MCF 10A (cell line): ENCODE measurements at places on chromosomes 16 and 17.

DNA sequence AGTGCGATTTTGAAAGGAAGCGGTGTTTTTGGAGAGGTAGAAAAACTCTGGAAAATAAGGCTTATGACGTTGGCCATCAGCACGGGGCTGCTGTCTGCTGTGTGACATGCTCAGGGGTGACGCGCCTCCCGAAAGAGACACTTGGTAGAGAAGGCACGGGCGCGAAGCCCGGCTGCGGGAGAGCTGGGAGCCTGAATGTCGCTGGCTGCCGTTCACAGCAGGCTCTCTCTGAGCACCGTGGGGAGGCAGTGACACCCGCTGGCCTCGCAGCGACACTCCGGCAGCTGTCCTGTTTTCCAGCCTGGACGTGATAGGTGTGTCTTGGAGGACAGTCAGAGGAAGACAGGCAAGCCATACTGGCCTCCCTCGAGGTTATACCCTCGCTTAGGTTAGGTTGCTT is 759.1 kb upstream of the RBFOX1 start:
- no peak for DNase-seq

DNA sequence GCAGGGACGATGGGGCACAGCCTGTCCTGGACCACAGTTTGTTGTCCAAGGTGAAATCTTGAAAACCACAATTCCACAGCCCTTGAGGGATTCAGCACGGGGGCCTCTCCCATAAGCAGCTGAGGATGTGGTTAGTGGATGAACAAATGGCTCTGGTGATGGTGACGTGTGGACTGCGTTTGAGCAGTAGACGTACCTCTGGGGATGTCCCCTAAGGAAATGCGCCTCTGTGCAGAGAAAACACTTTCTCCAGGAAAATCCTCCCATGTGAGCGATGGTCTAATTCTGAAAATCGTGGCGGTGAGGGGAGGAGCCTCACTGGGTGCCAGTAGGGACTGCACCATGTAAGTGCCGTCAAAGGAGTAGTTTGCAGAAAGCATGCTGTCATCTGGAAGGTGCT is 2.7 kb upstream of the SEPTIN12 start:
- DNase-seq = no peak

DNA sequence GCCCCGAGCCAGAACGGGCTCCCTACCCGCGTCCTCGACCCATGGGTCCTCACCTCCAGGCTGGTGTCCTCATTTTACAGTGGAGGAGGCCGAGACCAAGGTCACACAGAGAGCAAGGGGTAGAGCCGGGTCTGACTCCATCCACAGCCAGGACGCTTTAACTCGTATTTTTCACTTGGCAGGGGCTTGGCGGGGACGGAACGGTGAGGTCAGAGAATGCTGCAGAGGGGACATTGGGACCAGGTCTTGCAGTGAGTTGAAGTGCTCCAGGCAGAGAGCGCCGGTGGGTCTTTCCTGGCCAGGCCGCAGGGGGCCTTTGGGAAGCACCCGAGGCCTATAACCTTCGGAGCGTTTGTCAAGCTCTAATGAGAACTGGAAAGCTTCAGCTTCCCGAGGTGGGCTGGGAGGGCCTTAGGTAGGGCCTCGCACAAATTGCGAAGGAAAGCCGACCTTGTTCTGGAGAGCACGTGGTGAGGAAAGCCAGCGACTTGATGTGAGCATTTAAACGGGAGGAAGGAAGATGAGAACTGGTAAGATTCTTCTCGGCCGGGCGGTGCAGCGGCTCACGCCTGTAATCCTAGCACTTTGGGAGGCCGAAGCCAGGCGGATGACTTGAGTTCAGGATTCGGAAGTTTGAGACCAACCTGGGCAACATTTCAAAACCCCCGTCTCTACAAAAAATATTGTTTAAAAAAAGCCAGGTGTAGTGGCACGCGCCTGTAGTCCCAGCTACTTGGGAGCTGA is 908 bp upstream of the CLUH start:
- no peak for DNase-seq

GRCh38 chr17:36824678-36825101 is 112.6 kb upstream of the LHX1 start:
- peak; percentile 31 for DNase-seq

GRCh38 chr16:72187551-72187950 is 15.6 kb upstream of the PMFBP1 start:
- no peak for DNase-seq

DNA sequence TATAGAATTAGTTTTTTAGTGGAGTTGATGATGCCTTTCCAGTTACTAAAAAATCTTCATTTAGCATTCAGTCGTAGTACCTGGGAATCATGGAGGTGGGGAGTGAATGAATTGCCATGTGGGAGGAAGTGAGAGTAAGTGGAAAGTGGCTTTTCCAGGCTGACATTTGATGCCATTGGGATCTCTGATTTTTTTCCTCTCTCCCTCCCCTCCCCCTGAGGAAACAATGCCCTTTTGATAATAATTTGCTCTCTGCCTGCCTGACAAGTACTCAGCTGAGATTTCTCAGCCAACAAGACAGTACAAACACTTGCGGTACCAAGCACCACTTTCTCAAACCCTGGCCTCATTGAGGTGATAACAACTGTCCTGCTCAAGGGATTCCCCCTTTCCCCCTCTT is 2.2 kb downstream of the UBE2Z start:
- no peak for DNase-seq

DNA sequence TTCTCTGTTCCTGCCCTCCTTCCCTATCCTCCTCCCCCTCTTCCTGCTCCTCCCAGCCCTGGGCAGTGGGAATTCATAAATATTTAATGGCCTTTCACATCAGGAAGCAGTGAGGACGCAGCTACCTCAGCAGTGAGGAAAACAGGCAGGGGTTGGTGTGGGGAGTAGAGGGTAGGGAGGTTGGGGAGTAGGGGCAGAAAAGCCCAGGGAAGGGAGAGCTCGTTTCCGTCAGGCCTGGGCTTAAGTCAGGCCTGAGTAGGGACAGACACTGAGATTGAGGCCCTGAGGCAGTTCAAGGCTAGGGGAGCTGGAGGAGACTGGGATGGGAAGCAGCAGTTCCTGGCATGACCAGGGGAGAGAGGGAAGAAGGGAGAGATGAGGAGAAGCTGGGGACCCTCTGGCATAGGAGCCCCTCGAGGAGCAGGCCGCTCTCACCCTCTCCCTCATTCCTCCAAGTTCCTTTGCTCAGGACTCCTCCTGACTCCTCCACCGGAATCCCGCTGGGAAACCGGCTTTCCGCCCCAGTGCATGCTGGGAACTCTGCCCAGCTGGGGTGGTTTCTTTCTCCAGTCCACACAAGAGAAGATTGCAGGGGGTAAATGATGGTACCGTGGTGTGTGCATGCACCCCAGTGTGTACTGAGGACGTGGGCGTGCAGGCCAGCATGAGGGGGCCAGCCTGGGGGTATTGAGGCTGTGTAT is 6.2 kb downstream of the SAMD14 start:
- no peak for DNase-seq

- DNase-seq = no peak
Observed at GRCh38 chr17:49821916-49822315, 26.0 kb downstream of the TAC4 start.

- DNase-seq = no peak
Observed at GRCh38 chr16:17015702-17016101, 455.1 kb downstream of the XYLT1 start.

DNA sequence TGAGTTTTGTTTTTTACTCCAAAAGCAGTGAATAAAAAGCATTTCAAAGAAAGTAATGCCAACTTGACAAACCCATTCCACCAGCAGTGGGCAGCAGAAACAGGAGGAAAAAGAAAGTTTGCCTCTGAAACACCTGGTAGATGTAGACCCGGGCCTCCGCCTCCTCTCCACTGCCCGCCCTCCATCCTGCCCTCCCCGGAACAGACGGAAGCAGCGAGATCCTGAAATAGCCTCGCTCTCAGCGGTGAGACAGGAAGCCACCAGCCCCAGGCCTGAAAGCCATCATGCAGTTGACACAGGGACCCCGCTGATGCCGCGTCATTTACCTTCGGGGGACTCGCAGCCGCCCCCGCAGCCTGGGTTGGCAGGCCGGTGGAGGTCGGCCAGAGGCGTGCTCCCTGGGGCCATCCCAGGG is 67.8 kb downstream of the C16orf78 start:
- no peak for DNase-seq

DNA sequence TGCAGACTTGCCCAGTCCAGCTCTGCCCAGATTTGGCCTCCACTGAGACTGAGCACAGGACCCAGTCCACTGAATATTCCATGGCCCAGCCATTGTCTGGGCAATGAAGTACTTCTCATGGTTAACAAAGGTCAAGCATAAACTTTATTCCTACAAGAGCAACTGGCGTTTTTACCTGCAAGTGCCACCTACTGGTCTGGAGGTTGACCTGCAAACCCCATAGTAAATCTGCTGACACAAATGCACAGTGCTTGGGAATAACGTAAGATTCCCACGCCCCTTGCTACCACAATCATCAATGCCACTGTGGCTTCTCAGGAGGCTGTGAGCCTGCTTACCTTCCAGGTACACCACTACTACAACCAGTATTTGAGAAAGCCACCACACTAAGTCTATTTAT is 170.2 kb downstream of the CEP112 start:
- no peak for DNase-seq

DNA sequence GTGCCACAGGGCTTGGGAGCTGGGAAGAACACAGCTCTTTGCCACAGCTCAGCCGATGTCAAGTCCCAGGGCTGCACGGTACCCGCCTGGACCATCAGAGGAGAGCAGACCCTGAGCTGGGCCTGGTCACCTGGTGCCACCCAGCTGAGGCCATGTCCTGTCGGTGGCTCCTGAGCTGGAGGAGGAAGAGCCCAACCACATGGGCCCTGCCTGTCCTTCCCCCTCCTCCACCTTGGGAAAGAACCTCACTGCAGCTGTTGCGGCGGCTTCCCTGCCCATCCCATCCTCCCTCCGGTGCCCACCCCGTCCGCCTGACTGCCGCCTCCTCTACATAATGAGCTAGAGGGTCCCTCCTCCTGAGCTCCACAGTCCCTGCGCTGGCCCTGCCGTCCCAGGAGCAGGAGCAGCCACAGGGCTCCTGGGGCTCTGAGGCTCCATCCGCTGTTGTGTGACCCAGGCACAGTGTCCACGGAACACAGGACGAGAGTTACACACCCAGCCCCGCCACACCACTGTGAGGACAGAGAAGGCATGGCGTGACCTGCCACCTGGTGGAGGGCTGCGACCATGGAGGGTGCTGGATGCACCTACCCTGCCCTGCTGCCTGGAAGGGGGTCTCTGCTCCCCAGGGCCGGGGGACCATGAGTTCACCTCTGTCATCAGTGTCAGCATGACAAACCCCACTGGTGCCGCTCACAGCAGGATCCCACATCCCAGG is 21.4 kb upstream of the CHMP6 start:
- DNase-seq = peak; percentile 36

GRCh38 chr16:87968541-87968940 is 17.3 kb downstream of the BANP start:
- DNase-seq = no peak

DNA sequence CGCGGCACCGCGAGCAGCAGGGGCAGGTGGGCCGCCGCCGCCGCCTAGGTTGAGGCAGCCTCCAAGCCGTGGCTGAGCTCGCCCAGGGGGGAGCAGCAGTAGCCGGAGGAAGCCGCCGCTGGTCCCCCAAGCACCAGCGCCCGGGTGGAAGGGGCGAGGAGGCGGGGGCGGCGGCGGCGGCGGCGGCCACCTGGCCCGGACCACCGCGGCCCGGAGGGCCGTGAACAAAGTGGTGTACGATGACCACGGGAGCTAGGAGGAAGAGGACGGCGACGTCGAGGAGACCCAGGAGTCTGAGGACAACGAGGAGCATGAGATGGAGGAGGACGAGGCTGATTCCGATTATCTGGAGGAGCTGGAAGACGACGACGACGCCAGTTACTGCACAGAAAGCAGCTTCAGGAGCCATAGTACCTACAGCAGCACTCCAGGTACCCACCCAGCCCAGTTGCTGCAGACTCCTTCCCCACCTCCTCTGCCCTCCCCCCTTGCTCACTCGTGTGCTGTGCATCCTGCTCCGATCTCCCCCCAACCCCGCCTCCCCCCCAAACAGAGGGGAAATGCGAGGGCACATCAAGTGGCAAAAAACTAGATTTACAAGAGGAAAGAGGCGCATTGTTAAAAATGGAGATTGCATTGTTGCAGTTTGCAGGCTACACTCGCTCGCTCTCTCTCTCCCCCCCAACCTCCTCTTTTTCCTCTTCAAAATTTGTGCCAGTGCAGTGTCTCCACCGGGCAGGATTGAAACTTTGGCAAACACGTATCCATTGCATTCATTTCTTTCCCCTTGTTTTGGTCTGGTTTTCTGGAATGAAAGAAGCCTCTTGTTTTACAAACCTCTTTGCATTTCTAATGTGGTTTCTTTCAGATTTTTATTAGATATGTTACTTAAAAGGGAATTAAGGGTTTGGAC is 41.8 kb upstream of the AMZ2 start:
- DNase-seq = peak; percentile 22

DNA sequence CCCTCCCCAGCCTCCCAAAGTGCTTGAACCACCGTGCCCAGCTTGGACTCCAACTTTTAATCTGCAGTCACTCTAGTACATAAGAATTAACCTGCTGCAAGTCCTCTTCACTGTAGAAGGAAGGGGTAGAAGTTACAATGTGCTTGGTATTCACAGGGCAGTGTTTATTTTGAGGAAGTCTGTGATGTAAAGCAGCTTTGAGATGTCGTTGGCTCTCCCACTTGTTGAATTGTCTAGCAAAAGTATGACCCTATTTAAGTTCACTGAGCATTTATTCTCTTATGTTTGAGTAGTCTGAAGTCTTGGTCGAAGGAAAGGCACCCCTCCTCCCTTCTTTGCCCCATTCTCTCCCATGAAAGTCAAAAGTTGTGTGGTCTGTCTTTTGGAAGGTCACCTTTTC is 28.2 kb downstream of the SF3B3 start:
- no peak for DNase-seq

DNA sequence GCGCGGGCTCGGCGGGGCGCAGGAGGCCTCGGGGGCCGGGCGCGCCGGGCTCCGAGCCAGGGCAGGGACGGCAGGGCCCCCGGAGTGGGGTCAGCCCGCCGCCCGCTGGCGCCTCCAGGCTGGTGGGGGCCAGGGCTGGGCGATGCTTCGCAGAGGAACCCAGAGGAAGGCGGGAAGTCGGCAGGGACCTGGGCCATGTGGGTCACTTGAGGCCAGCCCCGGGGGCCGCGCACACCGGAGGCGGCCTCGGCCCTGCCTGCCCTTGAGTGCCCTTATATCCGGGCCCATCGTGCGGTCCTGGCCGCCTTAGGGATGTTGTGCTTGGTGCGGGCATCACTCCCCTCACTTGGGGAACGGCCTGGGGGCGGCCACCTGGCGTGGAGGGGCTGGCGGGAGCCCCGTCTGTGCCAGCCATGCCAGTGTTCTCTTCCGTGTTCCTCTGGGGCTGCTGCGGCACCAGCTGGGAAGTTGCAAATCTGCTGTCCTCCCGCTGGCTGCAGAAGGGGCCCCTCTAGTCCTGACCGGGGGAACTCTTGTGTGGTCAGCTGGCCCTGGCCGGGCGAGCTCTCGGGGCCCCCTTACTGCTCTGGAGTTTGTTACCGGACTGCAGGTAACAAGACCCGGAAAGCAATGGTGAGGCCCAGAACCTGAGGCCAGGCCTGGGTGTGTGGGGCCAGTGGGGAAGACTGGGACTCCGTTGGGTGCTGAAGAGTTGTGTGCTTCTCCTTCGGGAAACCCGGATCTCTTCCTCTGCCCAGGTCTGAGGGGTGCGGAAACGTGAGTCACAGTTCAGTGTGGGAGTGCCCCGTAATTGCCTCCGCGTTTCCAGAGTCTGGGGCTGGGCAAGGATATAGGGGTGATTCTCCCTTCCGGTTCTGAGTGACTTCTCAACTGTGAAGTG is 849 bp downstream of the CAPN15 start:
- peak; percentile 81 for DNase-seq

GRCh38 chr17:40027614-40028012 is 12.4 kb downstream of the CSF3 start:
- DNase-seq = no peak

- DNase-seq = no peak
Observed at GRCh38 chr17:57004944-57005579, 27.1 kb downstream of the SCPEP1 start.

GRCh38 chr16:28112908-28113307 is 49.4 kb upstream of the GSG1L start:
- no peak for DNase-seq
